Posterior cingulate gyrus (tissue), 11 donors: ENCODE measurements at places on chromosomes 11 and 22.

DNA sequence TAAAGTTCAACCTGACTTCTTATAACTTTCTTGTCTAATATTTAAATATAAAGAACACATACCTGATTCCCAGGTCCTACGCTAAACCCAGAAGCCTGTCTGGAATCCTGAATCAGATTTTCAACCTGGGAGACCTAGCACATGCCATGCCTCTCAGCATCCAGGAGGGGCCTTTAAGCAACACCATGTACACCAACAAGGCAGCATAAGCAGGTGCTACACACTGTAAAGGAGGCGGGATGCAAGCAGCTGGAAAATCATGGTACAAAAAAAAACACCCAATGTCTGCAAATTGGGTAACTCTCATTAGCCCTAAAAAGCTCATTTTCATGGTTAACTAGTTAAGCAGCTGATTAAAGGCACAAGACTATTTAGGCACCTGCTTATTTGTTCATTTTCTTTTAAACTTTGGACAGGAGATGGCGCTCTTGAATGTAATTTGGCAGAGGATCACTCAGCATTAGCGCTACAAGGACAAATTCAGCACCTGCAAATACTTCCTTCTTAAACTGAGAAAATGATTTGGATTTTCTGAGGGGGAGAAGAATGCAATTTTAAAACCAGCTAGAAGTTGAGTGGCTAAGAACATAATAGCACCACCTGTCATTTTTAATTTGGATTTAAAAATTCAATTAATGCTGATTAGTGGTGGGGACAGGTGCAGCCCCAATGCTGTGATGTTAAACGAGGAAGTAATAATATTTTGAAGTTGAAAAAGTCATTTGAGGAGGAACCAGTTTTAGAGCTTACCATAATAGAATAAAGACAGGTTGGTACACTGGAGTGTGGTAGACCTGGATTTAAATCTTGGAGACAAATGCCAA lies 104.0 kb downstream of the FAR1 start:
- no peak for DNase-seq

- no peak for DNase-seq
Measured at GRCh38 chr22:25843660-25844405, 101.8 kb downstream of the MYO18B start.

GRCh38 chr11:19326499-19326898 lies 85.8 kb upstream of the E2F8 start:
- no peak for DNase-seq

DNA sequence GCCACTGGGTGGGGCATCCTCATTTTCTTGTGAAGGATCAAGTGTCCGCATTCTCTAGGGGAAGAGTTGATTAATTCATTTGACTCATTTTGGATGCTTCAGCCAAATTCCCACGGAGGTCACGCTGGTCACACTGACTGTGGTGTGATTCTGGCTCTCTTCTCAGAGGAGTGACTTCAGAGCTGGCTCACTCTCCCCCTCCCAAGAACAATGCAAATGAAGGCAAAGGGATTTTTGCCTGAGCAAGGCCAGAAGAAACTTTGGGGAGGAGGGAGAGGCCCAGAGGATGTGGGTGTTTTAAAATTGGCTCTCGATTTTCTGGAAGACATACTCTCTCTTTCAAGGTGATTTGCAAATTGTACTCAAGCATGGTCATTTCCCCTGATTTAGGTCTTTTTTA lies 51.1 kb upstream of the LMO2 start:
- DNase-seq: peak; percentile 14

DNA sequence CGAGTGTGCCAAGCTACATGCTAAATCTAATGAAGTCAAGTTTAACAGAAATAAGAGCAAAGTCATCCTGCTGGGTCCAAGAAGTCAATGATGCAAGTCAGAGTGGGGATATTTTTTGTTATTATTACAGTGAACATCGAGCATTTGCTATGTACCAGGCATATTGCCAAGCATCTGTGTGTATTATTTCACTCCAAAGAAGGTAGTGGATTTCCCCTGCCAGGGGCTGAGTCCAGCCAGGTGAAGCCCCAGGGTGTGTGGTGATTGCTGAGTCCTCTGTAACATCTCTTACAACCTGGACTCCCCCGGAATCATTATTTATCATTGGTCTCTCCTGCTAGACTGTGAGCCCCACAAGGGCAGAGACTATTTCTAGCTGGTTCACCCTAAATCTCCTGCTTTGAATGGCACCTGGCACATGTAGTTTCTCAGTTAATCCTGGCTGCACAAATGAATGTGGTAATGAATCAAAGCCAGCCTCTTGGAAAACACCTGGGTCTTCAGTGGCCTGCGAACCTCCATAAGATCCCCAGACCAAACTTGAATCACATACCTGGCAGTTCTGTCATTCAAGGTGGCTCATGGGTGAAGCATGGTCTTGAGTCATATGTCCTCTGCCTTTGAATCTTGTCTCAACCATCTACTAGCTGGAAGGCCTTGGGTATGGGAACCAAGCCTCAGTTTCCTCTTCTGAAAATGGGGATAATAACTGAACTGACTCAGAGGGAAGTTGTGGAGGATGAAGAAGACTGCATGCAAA lies 549.2 kb downstream of the MIAT start:
- DNase-seq: no peak

- DNase-seq: no peak
Measured at GRCh38 chr11:95293116-95293515, 62.1 kb upstream of the SESN3 start.

GRCh38 chr11:28675183-28675582 lies 567.0 kb downstream of the METTL15 start:
- no peak for DNase-seq

GRCh38 chr22:19996694-19997384 lies 19.8 kb downstream of the ARVCF start:
- DNase-seq: no peak

DNA sequence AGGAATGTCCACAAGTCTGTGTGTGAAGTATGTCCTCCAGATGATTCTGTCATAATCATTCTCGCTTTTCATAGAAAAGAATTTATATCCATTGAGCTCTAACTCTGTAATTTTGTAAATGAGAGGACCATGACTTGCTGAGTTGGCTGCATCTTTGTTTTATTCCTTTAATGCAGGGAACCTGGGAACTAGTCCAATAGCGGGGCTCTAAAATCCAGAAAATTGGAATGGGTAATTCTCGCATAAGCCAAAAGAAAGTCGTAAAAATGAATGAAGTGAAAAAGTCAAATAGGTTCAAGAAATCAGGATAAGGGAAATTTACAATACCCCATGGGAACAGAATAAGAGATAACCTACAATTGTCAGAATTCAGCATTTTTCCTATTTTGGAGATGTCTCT lies 232.5 kb downstream of the RAB38 start:
- no peak for DNase-seq

GRCh38 chr11:99343117-99343516 lies 322.4 kb downstream of the CNTN5 start:
- DNase-seq: no peak

GRCh38 chr11:114586797-114587196 lies 8.8 kb downstream of the NXPE4 start:
- DNase-seq: no peak

DNA sequence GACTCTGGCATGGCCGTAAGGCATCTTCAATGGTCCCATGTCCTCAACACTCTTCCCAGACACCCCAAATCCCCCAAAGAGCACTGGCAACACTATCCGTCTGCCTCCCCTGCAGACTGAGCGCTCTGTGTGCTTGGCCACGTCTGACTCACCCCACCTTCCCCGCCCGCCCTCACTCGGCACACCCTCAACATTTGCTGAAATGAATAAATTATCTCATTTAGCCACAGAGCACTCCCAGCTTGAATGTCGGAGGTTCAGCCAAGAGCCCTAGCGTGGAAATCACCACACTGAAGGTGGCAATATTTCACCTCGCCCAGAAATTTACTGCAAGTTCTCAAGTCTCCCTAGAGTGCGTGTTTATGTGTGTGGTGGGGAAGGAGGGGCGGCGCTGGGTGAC lies 46.6 kb upstream of the TCF20 start:
- DNase-seq: peak; percentile 83

DNA sequence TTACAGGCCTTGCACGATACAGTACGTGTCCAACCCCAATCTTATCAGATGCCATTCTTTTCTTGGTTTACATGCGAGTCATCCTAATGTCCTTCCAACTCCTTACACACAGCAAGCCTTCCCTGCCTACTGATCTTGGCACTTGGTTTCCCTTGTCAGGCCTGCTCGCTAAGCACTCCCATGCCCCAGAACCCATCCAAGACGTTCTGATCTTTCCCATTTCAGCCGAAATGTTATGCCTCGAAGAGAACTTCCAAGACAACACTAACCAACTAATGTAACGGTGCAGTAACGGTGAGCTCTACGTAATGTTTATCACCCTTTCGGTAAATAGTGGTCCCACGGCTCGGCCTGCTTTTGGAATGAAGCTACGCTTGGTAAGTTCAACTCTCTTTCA lies 521 bp downstream of the PES1 start:
- DNase-seq: peak; percentile 6

- no peak for DNase-seq
Measured at GRCh38 chr11:114197799-114198500, 98.2 kb upstream of the NNMT start.

DNA sequence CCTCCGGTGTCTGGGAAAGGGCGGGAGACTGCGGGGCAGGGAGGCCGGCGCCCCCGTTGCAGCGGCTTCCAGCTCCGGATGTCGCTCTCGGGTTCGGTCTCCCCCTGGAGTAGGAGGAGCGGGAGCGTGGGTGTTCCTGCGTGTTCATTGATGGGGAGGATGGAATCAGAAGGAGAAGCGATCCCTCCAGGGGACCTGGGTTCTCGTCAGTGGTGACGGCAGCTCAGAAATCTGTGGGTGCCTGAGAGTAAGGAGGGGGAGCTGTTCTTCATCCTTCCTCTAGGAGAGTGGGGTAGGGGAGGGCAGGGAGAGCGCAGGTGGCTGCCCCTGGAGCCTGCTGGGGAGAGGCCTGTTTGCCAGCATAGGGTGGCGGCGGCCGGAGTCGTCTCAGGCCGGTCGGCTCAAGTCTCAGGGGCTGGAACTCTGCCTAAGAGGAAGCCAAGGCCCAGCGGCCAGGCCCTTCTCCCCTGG lies 1.1 kb downstream of the UBASH3B start:
- peak; percentile 11 for DNase-seq

- DNase-seq: no peak
Measured at GRCh38 chr11:103536335-103536722, 427.1 kb downstream of the DYNC2H1 start.

DNA sequence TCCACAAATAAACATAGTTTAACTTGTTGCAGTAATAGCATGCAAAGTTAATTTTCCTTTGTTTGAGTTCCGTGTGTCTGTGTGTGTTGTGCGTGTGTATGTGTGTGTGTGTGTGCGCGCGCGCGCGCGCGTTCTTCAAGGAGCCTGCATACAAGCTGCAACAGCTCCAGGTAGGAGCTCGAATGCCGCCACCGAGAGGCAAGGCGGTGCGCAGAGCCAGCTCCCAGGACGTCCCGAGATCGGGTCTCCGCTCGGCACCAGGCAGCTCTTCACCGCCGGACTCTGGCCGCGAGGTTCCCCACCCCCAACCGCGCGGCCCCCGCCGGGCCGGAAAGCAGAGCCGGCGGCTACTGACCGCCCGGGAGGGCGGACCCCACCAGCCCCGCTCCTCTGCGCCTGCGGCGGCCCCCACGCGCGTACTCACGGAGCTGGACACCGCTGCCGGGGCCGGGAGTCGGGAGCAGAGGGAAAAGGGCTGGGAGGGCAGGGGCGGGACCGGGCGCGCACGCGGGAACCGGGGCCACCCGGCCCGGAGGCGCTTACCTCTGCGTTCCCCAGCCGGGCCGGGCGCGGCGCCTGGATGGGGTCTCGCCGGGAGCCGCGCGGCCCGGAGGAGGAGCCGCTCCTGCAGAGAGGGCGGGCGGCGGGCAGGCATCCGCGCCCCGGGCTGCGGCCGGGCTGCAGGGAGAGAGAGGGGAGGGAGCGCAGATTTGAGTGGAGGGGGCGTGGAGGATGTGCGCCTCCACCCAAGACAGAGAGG lies 40.4 kb upstream of the AKIP1 start:
- DNase-seq: peak; percentile 19

- no peak for DNase-seq
Measured at GRCh38 chr22:36702842-36703215, 723 bp downstream of the CACNG2 start.

DNA sequence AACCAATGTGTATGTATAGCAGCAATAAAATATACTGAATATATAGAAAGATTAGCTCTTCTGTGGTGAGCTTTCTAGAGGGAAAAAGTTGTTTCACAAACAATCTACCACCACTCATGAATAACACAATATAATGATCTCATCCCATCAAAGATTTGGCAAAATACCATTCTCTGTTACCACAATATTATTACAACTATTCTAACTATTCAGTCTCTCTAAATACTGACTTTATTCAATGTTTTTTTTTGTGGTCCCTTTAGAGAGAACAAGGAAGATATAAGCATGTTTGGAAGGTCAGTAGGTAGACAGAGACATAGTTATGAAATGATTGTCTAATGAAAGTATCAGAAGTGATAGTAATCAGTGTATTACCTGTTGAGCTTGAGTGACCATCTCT lies 7.8 kb downstream of the CCDC90B start:
- DNase-seq: no peak

DNA sequence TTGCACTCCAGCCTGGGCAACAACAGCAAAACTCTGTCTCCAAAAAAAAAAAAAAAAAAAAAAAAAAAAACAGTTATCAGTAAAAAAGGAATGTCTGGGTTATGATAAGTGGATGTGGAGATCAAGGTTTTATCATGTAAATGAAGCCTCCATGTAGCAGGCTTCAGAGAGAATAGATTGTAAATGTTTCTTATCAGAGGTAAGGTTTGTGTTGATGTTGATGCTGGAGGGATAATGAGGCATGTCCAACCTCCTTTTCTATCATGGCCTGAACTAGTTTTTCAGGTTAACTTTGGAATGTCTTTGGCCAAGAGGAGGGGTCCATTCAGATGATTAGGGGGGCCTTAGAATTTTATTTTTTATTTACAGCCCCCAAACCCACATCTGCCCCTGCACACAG lies 35.4 kb upstream of the TREH start:
- no peak for DNase-seq

DNA sequence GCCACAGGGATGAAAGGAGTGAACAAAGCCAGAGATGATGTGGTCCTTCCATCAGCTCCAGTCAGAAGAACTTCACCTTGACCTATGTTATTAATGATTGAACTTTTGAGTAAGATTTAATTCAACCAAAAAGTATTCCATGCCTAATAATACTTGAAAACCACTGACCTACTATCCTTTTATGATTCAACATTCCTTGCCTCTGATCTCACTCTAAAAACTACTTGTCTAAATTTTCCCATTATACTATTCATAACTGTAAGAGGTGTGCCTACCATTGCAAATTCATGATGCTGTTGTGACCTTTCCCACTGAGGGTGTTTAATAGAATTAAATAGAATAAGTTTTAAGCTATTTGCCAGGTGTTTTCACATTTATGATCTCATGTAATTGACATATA lies 164.7 kb upstream of the GUCY1A2 start:
- no peak for DNase-seq

- DNase-seq: no peak
Measured at GRCh38 chr11:61039916-61040315, 62.4 kb upstream of the CD5 start.

GRCh38 chr11:67365736-67366444 lies 7.5 kb downstream of the CLCF1 start:
- DNase-seq: peak; percentile 72
